ENCODE measurements at places on chromosomes 11 and 22. TPM values are rescaled to one million over a fixed set of nuclear protein-coding genes. Genes with fewer than 3 reads are reported as not detected.
A peak's percentile ranks its signal among the peaks of the same experiment; 100 is the strongest.

Gene SORL1
- 3.1 TPM for total RNA-seq

Gene ABCG4
- 0.75 TPM for total RNA-seq

Gene MRGPRD
- not detected for total RNA-seq

Gene MFRP
- not detected for total RNA-seq

GRCh38 chr11:35610631-35611030 is 7.6 kb upstream of the FJX1 start:
- no peak for DNase-seq
- H3K27me3 ChIP-seq = peaks cover 3% of the 10 kb centered on the region

GRCh38 chr11:23134627-23135026 is 274.4 kb upstream of the CCDC179 start:
- peaks cover 10% of the 10 kb centered on the region for H3K27me3 ChIP-seq
- no peaks in the 10 kb centered on the region for H3K4me1 ChIP-seq
- H3K27ac ChIP-seq = no peak overlapping the region
- no peaks in the 10 kb centered on the region for H3K36me3 ChIP-seq
- no peak for DNase-seq
- no peak overlapping the region for H3K4me3 ChIP-seq

DNA sequence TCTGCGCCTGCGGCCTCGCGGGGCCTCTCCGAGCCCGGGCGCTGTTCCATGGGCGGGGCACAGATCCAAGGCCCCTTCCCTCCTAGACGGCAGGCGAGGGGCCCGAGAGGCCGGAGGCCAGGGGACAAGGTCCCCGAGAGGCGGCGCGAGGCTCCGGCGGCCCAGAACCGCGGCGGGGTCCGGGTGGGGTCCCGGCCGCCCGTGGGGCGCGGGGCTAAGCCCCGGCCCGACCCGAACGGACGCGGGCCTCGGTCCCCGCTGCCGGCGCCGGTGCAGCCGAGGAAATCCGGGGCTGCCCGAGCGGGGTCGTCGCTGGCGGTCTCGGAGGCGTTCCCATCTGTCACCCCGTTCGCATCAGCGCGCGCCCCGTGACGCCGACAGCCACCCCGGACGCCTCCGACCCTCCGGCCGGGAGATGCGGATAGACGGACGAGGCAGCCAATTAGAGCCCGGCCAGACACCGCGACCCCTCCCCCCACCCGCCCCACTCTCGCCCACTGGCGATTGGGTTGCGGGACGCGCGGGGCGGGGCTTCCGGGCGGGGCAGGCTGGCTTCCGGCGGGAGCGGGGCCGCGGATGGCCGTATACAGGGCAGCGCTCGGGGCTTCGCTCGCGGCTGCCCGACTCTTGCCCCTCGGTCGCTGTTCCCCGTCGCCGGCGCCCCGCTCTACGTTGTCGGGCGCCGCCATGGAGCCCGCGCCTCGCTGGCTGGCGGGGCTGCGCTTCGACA is at the start of gene SELENOO:
Gene SELENOO (plus strand): TSS at position 551 of the 730 bp plus-strand sequence. CDS start 26 bp downstream, at position 577.
- H3K27me3 ChIP-seq = no peaks in the 10 kb centered on the region
- H3K4me1 ChIP-seq = peaks cover 15% of the 10 kb centered on the region
- H3K36me3 ChIP-seq = peaks cover 14% of the 10 kb centered on the region
- peak within 1 kb of the TSS; percentile 27 for H3K27ac ChIP-seq
- peak; percentile 96 for DNase-seq

DNA sequence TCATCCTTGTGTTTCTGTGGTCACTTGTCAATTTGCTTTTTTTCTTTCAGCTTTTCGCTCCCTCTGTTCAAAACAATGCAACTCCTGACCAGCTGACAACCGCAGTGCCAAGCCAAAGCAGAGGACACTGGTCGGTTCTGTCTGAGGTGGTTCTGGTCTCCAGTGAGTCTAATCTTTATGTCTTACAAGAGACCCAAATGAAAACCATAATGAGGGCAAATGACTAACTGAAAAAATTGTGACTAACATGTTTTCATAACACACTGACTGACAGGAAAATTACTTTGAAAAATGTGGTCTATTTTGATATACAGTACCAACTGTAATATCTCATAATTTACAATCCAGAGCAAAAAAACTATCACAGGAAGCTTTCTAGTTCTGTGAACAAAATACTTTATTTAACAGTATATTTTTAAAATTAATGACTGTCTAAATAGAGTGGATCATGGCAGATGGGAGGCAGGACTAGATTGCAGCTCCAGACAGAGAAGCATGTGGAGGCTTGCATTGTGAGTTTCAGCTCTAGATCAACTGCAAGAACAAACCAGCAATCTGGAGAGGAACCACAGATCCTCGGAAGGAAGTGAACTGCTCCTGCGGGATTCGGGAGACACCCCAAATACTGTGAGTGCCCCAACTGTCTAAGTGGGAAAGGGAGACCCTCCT is 311.8 kb downstream of the SBF2 start:
- peaks cover 40% of the 10 kb centered on the region for H3K36me3 ChIP-seq
- peaks cover 56% of the 10 kb centered on the region for H3K4me1 ChIP-seq
- peak overlapping the region; percentile 95 for H3K27ac ChIP-seq
- peak overlapping the region; percentile 70 for H3K4me3 ChIP-seq
- no peaks in the 10 kb centered on the region for H3K27me3 ChIP-seq

DNA sequence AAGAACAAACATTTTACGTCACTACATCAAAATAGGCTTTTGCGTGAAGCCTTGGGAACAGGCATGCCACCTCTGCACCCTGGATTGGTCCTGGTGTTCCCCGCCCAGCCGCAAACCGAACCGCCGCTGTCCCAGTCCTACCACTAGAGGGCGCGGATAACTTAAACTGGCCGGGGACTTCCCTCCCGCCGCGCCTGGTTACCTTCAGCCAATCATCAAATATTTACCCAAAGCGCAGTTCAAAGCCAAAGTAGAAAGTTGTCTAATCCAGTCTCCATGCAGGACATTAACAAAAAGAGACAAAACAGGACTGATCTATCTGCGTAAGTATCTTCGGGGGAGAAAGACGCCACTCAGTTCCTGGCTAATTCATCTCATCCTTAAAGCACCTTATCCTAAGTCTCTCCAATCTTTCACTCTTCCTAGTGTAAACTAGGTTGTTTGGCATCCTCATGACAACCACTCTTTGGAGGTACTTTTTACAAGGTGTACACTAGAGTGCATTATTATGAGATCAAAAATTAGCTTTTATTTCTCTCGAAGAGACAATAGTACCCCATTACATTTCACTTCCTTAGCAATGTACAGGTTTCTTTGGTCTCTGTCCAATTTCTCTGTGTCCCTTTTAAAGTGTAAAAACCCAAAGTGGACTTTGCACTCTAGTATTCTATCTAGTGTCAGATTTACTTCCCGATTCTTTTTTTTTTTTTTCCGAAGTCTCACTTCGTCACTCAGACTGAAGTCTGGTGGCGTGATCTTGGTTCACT is 3.9 kb upstream of the CRY2 start:
- peaks cover 12% of the 10 kb centered on the region for H3K4me1 ChIP-seq
- no peaks in the 10 kb centered on the region for H3K36me3 ChIP-seq
- peak overlapping the region; percentile 21 for H3K4me3 ChIP-seq
- no peak overlapping the region for H3K27ac ChIP-seq

DNA sequence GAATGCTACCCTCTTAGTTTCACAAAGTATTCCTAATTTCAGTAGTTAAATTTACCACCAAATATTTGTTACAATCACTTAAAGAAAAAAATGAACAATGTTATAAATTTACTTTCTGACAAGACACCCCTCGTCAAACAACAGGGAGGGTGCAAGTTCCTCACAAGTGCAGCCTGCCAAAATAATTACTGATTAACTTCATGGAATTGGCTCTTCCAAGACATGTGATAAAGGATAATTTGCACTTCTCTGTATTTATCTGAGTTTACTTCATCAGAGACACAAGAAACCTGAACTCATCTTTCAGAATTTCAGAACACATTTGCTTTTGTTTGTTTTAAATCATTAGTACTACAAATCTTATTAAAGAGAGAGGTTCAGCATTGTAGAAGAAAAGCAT is 66.5 kb downstream of the LARGE2 start:
- H3K36me3 ChIP-seq = no peaks in the 10 kb centered on the region
- no peak overlapping the region for H3K27ac ChIP-seq
- H3K4me1 ChIP-seq = peaks cover 6% of the 10 kb centered on the region
- no peaks in the 10 kb centered on the region for H3K27me3 ChIP-seq
- no peak overlapping the region for H3K4me3 ChIP-seq
- DNase-seq = no peak

DNA sequence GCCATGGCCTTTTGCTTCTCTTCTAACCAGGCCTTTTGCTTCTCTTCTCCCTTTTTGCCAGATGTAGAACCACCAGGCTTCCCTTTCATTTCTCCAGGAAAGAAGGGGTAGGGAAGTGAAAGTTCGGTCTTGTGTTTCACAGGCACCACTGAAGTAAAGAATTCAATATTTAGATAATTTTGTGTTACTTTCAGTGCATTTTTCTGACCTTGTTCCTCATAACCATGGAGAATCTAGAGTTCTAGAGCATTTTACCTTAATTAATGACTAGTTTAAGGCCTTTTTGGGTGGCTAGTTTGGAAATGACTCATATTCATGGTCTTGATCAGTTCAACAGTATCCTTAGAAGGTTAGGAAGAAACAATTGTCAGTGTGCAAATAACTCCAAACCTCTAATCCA is 22.7 kb downstream of the GRAMD1B start:
- no peak overlapping the region for H3K4me3 ChIP-seq
- DNase-seq = no peak
- no peak overlapping the region for H3K27ac ChIP-seq
- no peaks in the 10 kb centered on the region for H3K27me3 ChIP-seq
- no peaks in the 10 kb centered on the region for H3K4me1 ChIP-seq
- no peaks in the 10 kb centered on the region for H3K36me3 ChIP-seq

- H3K36me3 ChIP-seq = no peaks in the 10 kb centered on the region
- peaks cover 11% of the 10 kb centered on the region for H3K4me1 ChIP-seq
- H3K27me3 ChIP-seq = no peaks in the 10 kb centered on the region
- H3K27ac ChIP-seq = no peak overlapping the region
Observed at GRCh38 chr11:75474240-75474639, 41.2 kb upstream of the KLHL35 start.

DNA sequence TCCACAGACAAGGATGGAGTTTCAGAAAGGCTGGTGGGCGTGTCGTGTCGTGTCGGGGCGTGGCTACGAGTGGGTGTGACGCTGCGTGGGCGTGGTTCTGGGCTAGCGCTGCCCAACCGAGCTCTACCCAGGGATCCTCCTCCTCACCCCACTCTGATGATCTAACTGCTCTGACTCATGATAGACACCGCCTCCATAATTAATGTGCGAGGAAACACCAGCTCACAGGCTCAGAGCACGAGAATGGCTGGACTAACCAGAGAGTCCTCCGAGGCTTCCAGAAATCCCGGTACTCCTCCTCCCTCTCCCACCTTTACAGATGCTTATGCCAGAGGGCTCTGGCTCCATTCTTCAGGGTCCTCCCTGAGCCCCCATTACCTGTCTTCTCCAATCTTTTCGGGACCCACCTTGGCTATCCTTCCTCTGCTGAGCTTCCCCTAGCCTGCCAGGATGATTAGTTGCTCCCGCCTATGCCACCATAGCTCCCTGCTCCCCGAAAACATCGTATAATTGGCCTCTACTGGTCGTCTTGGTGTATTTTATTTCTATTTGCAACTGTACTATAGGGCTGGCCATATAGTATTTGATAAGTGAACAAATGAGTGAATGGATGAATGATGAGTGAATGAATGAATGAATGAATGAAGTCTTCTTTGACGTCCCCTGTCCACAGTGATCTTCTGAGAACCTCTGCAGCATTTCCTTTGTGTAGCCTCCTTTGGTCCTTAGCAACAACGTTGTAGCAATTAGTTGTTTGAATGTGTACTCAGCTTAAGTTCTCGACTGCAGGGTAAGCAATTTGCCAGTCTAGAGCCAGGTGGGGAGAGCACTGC is 21.7 kb downstream of the TMPRSS13 start:
- peak overlapping the region; percentile 54 for H3K27ac ChIP-seq
- H3K4me3 ChIP-seq = no peak overlapping the region
- H3K4me1 ChIP-seq = peaks cover 6% of the 10 kb centered on the region
- H3K27me3 ChIP-seq = peaks cover 8% of the 10 kb centered on the region
- H3K36me3 ChIP-seq = no peaks in the 10 kb centered on the region
- no peak for DNase-seq

DNA sequence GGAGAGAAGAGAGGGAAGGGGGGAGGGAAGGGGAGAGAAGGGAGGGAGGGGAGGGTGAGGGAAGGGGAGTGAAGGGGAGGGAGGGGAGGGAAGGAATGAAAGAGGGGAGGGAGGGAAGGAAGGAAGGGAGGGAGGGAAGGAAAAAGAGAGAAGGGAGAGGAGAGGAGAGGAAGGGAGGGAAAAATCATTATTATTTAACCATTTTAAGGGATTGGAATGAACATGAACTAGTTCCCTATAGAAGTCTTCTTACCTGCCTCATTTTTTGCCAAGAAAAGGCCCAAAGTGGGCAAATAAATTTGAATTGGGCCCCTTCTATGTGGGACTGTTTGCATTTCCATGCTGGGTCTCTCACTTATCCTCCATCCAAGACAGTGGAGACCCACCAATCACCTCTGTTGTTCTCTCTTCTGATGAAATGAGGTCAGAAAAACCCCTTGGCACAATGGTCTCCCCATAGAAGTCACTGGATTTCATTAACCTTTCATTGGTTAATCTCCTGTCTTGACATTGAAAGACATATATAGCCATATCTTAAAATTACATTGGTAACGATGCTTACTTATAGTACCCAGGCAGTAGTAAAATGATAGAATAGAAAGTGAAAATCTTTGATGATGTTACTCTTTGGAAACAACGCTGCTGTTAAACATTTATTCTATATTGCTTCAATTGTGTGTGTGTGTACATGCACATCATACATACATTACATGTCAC is 80.1 kb upstream of the ASPHD2 start:
- H3K27me3 ChIP-seq = peaks cover 41% of the 10 kb centered on the region
- H3K27ac ChIP-seq = no peak overlapping the region
- no peaks in the 10 kb centered on the region for H3K4me1 ChIP-seq
- no peak for DNase-seq
- H3K36me3 ChIP-seq = no peaks in the 10 kb centered on the region

DNA sequence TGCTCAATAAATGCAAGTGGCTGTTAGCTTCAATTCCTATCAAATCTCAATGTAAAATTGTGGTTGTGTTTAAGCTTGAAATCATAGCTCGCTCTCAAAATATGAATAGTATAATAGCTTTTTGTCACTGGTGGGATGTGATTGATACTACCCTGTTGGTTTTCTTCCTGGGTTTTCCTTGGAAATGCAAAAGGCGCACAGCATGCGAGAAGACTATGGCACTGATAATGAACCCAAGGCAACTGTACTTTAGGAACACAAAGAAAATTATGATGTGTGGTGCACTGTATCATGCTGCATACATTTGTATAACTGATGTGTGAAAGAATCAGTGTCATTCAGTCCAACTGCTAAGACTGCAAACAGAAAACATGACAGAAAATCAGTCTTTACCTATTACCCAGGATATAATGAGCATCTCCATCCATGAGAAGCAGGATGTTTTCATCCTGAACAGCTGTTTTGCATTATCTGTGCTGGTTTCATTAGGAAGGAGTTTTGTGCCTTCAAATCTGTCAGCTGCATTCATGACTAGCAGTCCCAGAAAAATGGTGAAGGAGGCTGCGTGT is 101.2 kb downstream of the TRPC6 start:
- H3K36me3 ChIP-seq = peaks cover 41% of the 10 kb centered on the region
- H3K27ac ChIP-seq = no peak overlapping the region
- DNase-seq = no peak

Measured in osteocyte (in vitro differentiated cells).